NCI-H187 (cell line): ENCODE measurements at places on chromosomes 1 and 21.

DNA sequence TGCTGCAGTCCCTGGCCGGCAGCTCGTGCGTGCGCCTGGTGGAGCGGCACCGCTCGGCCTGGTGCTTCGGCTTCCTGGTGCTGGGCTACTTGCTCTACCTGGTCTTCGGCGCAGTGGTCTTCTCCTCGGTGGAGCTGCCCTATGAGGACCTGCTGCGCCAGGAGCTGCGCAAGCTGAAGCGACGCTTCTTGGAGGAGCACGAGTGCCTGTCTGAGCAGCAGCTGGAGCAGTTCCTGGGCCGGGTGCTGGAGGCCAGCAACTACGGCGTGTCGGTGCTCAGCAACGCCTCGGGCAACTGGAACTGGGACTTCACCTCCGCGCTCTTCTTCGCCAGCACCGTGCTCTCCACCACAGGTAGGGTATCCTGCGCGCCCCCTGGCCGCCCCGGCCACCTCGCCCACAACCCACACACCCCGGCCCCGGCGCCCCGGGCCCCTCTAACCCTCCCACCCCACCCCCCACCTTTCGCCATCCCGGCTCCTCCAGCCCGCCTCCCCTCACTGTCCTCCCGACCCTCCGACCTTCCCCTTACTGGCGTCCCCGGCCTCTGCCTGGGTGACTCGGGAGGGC, 352 bp downstream of the KCNK1 start:
- no peak for DNase-seq

DNA sequence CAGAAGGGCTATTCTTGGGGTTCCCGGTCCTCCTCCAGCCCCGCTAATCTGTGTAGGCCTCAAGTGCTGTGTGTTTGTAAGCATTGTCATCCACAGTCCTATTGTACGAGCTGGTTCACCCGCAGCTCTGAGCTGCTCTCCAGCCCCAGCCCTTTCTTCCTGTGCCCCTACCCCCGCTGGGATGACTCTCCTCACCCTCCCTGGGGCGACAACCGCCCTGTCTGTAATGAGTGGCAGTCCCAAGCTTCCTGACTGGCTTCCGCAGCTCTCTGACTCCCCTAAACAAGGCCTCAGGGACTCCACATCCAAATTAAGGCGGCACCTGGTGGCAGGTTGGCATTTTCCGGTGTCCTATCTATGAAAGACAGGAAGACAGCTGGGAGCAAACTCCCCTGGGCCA, 45.8 kb downstream of the TFF3 start:
- no peak for DNase-seq

GRCh38 chr1:28199328-28200233, 23.1 kb upstream of the PTAFR start:
- DNase-seq: no peak

- no peak for DNase-seq
Observed at GRCh38 chr1:100511058-100511457, 26.9 kb upstream of the GPR88 start.

GRCh38 chr1:189669846-189670245, 807.8 kb downstream of the BRINP3 start:
- DNase-seq: no peak

DNA sequence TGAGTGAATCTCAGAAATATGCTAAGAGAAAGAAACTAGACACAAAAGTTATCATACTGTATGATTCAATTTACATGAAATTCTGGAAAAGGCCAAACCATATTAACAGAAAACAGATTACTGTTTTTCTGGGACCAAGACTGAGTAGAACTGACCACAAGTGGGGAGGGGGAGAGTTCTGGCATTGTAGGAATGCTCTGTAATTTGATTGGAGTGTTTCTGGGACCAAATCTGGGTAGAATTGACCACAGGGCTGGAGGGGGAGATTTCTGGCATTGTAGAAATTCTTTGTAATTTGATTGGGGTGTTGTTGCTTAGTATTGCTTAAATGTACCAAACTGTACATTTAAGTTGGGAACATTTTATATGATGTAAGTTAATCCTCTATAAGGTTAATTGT, 3.4 kb upstream of the OR10K1 start:
- DNase-seq: no peak
